ENCODE measurements at places on chromosomes 1 and 21.

- no peak overlapping the region for H3K4me3 ChIP-seq
- H3K36me3 ChIP-seq, result no peaks in the 10 kb centered on the region
- no peak overlapping the region for H3K27ac ChIP-seq
- no peaks in the 10 kb centered on the region for H3K27me3 ChIP-seq
- DNase-seq, result no peak
Observed at GRCh38 chr1:244287726-244288125, 164.0 kb downstream of the ADSS2 start.

- peak; percentile 24 for DNase-seq
- H3K27me3 ChIP-seq, result no peaks in the 10 kb centered on the region
- H3K36me3 ChIP-seq, result no peaks in the 10 kb centered on the region
- peak overlapping the region; percentile 84 for H3K4me3 ChIP-seq
- peak overlapping the region; percentile 84 for H3K27ac ChIP-seq
- H3K4me1 ChIP-seq, result peaks cover 23% of the 10 kb centered on the region
Observed at GRCh38 chr1:226736908-226737818, 1.9 kb downstream of the ITPKB start.

DNA sequence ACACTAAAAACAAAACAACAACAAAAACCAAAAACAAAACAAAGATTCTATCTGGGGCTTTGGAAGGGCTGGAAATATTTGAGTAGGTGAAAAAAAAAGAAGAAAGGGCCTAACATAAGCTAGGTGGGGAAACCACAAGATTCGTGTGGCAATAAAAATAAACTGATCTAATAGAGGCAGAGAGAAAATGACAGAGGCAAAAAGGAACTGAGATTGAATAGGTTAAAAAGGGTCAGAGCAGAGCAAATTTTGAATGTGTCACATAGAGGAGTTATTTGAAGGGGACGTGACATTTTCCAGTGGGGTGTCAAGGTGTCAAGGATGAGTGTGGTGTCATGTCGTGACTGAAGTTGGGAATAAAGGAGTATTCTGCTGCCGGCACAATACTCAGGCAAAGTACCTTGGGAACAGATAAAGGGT, 65.2 kb upstream of the RALGPS2 start:
- H3K27ac ChIP-seq, result no peak overlapping the region
- H3K27me3 ChIP-seq, result no peaks in the 10 kb centered on the region
- H3K4me3 ChIP-seq, result no peak overlapping the region
- no peak for DNase-seq

DNA sequence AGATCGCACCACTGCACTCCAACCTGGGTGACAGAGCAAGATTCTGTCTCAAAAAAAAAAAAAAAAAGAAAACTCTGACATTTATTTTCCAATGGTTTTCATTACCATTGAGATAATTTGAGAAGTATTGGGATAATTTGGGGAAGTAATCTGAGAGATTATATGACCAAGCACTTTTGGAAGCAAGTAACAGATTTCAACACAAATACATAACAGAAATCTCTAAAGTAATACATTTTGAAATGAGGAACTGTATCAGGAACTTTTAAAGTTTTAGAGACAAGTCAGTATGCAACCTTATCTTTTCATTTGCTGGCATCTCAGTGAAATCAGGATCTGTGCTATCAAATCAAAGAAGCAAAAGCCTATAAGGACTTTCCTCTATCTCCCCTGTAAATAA, 25.4 kb upstream of the SLC16A1 start:
- no peaks in the 10 kb centered on the region for H3K27me3 ChIP-seq
- H3K27ac ChIP-seq, result peak overlapping the region; percentile 94
- H3K36me3 ChIP-seq, result no peaks in the 10 kb centered on the region
- H3K4me1 ChIP-seq, result peaks cover 35% of the 10 kb centered on the region
- H3K4me3 ChIP-seq, result no peak overlapping the region

- peaks cover 88% of the 10 kb centered on the region for H3K4me1 ChIP-seq
- no peak overlapping the region for H3K4me3 ChIP-seq
- peak overlapping the region; percentile 46 for H3K27ac ChIP-seq
- no peaks in the 10 kb centered on the region for H3K36me3 ChIP-seq
Observed at GRCh38 chr1:208149776-208150514, 94.2 kb downstream of the PLXNA2 start.

- H3K4me3 ChIP-seq, result no peak overlapping the region
- H3K4me1 ChIP-seq, result peaks cover 4% of the 10 kb centered on the region
- no peak for DNase-seq
- H3K27ac ChIP-seq, result peak overlapping the region; percentile 1
- peaks cover 65% of the 10 kb centered on the region for H3K36me3 ChIP-seq
Observed at GRCh38 chr1:147273409-147274336, 31.2 kb downstream of the CHD1L start.

All from gastrocnemius medialis (tissue), 4 donors.